ENCODE measurements at places on chromosomes 12 and 14.

DNA sequence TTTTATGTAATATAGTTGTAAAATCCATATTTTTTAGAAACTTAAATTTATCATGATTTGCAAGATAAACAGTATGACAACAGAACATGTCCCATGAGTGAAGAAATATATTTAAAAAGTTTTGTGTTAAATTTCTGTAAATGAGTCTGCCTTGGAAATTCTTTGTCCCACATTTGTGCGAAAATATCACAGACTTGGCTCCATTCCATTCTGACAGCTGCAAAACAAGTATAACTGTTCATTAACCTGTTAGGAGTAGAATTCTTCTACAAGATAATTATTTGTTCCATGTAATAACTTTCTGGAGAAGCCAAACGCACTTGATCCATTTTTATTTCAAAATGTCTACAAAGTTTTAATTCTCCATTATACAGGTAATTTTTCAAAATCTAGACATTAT is 37.9 kb downstream of the MDM1 start:
- no peak for DNase-seq

DNA sequence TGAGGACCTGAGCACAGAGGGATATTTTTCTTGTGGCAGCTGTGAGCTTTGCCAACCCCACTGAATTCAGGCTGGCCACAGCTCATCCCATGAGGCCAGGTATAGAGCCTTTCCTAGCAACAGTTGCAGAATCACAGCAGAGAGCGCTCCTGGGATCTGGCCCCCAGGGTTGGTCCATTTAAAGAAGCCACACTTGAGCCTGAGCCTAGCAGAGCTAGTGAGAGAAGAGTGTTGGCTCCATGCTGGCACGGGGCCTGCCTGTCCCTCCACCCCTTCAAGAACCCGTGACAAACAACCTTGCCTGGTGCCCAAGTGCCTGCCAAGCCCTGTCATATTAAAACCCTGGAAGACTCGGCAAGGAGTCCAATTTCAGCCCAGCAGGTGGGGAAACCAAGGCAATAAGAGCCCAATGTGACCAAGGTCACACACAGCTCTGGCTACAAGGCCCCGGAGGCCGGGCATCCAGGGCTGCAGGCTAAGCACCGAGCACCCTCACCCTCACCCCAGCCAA is 91.6 kb downstream of the LRRC74A start:
- DNase-seq, result no peak

- DNase-seq, result no peak
Measured at GRCh38 chr14:104306450-104307040, 168.2 kb downstream of the KIF26A start.

- no peak for DNase-seq
Measured at GRCh38 chr12:69987579-69988091, 162.6 kb downstream of the MYRFL start.

DNA sequence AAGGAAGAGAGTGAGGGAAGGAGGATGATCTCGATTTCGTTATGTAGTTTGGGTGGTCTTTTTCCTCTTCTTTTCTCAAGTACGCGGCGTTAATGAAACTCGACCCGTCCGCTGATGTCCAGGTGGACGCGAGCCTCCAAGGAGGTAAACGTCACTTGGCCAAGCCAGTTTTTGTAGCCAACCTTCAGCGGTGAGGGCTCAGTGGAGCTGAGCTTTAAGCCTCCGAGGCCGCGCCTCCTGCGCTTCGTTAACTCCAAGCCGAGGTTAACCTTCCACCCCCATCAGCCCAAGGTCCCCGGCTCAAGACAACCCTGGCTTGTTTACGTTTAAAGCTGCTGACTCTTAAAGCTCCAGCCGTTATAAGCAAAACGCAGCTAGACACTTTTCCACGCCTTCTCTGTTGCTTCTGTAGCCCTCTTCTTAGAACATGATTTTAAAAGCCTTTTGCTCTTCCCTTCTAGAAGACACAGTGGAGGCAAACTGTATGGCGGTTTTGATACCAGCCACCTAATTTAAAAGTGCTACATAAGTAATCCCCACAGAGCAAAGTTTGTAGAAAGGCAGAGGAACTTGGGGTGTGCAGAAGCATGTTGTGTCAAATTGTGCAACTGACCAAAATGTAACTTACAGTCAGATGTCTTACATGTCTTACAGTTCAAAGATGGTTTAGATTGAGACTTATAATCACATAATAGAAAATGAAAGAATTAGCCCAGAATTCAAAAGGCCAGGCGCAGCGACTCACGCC is 923 bp upstream of the ITPR2 start:
- DNase-seq, result no peak

DNA sequence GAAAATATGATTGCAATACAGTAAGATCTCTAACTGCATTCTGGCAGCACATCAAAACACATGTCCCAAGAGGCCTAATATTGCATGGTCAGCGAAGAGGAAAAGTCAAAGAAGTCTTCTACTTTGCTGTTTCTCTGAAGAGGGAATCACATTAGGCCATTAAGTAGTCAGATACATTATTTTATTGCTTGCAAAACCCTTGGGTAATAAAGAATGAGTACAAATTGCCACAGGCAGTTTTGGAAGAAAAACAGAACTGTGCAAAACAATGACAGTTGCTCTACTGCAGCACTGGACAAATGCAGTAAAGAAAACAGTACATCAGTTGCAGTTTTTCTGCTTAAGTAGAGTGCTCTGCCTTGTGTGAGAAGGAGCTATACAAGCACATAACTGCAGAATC is 211.9 kb downstream of the MED13L start:
- no peak for DNase-seq

DNA sequence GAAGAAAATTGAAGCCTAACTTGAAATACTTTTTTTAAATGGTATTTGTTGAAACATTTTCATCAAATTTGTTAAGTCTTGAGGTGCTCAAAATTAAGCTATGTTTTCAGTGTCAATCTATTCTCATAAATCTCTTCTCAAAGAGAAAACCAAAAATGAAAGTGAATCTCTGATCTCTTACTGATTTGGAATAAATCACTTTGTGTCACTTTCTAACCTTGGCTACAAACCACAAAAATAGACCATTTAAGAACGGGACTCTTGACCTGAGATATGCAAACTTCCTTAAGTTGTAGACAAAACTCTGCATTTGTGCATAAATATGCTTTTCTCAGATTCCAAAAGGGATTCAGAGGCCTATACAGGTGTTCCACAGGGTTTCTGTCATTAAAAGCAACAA is 192.9 kb downstream of the SEC23A start:
- DNase-seq, result no peak

DNA sequence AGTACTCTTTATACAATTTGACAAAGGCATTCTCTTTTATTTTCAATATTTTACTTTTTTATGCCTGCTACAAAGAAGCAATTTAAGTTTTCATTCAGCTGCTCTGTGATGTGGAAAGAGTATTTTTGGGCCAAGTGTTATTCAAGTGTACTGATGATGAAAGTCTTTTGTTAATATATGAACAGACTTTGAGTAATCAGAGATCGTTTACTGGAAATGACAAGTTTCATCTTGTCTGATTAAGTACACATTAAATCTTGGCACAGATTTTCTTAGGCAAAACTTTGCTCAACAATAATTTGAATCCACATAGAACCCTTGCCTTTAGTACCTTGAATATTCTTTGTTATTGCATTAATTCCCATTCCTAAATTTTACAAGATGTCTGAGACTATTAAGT is 13.3 kb upstream of the PZP start:
- no peak for DNase-seq

- DNase-seq, result no peak
Measured at GRCh38 chr12:94732367-94732990, 82.1 kb upstream of the TMCC3 start.

- DNase-seq, result no peak
Measured at GRCh38 chr12:94145191-94145983, 3.0 kb upstream of the PLXNC1 start.

GRCh38 chr12:128810182-128811127 is 13.3 kb downstream of the SLC15A4 start:
- DNase-seq, result no peak

GRCh38 chr14:61076556-61076955 is 95.5 kb downstream of the SLC38A6 start:
- no peak for DNase-seq

DNA sequence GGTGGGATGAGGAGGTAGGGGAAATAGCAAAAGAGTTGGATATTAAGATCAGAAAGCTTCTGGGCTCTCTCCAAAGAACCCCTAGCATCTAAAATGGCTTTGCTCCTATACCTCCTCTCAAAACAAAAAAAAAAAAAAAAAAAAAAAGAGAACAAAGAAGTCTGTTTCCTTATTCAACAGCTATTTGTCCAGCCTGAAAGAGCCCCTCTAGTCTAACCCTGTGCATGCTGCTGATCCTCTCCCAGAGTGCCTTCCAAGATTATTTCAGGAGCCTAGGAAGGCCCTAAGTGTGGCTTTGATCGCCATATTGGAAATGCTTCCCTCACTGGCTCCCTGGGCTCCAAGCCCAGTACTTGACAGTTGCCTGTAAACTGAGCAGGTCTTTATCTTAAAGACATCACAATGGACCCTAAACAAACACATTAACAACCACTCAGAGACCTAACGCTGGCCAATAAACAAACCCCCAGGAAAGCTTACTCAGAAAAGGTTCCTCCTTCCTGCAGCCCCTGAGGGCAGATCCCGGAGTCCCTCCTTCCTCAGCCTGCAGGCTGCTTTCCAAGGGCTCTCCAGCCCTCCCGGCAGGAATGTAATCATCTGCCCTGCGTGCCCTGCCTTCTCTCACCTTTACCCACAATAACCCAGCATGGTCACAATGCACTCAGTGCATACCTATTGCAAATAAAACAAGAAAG is 17.4 kb upstream of the COL2A1 start:
- DNase-seq, result no peak

DNA sequence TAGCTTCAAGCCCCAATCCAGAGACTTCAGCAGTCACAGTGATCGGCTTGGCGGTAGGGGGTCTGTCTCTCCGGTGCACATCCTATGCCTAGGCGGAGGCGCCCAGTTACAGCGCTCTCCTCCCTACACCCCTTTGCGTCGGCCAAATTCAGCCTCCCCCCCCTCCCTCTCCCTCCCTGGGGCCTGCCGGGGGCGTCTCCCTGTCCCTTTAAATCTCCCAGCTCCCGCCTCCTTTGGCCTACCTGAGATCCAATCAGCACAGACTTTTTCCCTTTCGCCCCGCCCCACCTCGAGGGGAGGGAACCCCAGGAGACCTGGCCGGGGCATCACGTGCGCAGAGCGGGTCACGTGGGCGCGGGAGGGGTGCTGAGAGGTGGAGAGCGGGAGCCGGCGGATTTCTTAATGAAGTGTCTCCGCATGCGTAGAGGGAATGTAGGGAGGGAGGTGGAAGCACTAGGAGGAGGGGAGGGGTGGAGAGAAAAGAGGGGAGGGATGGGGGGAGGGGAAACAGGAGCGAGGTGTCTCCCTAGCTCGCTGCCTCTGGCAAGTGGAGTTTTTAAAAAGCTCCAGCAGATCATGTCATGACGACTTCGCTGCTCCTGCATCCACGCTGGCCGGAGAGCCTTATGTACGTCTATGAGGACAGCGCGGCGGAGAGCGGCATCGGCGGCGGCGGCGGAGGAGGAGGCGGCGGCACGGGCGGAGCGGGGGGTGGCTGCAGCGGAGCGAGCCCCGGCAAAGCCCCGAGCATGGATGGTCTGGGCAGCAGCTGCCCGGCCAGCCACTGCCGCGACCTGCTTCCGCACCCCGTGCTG is at the start of gene HOXC13:
Gene HOXC13, plus strand, starts transcription at position 506 of the 815 bp plus-strand sequence. Its CDS starts 76 bp downstream, at position 582.
- DNase-seq, result no peak

GRCh38 chr12:94460616-94460959 is 921 bp upstream of the CEP83 start:
- DNase-seq, result no peak

DNA sequence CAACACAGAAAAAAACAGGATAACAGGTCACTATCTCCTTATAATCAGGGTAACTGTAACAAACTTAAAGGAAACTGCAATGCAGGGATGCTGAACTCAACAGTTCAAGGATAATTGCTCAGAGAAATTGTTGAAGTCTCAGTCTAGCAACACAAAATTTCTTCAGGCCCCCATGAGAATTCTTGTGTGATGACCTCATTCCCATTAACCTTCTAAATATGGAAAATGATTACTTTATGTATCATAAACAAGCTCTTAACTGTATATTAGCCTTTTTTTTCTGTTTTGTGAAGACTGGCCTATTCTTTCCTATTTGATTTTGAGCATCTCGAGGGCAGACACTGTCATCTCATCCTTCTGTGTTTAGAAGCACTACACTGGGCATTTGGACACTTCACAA is 47.1 kb downstream of the IGF1 start:
- DNase-seq, result no peak

GRCh38 chr14:105774001-105774400 is 247.6 kb downstream of the TMEM121 start:
- DNase-seq, result no peak

GRCh38 chr14:21557084-21557901 is 22.6 kb downstream of the OR10G3 start:
- peak; percentile 58 for DNase-seq
